Activated effector memory CD4-positive, alpha-beta T cell treated with Interleukin-2 at 50 U/mL for 16 hours (primary cell): ENCODE measurements at places on chromosomes 4 and X.

GRCh38 chr4:153934688-153935017, 145.8 kb upstream of the SFRP2 start:
- DNase-seq = no peak

DNA sequence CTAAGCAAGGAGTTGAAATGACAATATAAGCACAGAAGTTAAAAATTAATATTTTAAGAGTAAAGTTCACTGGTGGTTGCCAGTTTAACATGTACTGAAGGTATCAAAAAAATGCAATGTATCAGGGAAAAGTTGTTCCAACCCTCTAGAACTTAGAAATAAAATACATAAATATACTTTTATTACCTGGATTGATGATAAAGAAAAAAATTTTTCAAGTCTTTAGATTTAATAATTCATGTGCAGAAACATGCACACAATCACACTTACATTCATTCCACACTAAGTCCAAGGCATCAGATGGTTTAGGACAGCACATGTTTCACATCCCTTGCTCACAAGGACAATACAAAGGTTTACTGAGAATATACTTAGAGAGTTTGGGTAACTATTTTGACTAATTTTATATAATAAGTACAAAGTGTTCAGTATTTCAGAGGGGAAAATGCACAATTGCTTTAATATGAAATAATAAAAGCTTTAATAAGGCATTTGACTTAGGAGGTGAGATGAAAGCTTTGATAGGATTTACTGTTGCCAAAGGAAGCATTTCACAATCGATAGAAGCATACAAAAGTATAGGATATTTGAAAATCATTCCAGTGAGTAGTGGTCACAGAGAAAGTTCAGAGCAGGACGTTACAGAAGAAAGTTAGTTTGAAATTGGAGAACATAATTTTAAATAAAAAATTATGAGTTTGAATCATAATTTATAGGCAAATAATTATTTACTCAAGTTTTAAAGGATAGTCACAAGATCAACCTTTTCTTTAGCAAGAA, 392 bp upstream of the UGT2A3 start:
- no peak for DNase-seq

DNA sequence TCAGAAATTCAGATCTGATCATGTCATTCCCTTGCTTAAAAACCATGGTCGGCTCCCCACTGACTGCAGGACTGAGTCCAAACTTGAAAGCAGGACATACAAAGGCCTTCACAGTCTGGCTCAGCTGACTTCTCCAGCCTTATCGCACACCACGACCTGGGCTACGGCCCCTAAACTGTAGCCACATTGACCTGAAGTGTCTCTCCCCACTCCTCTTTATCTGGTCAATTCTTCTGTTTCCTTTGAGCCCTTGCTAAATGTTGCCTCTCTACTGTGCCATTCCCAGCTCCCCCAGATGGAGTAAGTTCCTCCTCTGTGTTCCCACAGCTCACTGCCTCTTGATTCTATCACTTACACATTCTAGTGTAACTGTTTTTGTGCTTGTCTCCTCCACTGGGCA, 60.5 kb upstream of the CITED1 start:
- DNase-seq = no peak

GRCh38 chrX:29043746-29044145, 456.5 kb downstream of the IL1RAPL1 start:
- no peak for DNase-seq

DNA sequence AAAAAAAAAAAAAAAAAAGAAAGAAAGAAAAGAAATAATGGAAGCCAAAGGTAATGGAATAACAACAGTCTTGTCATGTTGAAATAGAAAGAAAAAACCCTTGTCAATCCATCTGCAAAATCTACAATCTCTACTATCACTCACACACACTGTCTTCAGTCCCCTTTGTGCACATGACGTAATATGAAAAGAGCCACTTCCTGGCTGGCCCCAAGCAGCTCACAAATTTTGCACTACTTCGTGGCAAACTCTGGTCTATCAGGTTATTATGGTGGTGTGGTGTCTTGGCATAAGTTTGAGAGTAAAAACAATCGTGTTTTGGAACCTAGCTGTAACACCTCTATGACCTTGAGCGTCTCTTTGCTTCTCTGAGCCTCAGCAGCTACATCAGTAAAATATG, 8.3 kb upstream of the AFAP1 start:
- no peak for DNase-seq

DNA sequence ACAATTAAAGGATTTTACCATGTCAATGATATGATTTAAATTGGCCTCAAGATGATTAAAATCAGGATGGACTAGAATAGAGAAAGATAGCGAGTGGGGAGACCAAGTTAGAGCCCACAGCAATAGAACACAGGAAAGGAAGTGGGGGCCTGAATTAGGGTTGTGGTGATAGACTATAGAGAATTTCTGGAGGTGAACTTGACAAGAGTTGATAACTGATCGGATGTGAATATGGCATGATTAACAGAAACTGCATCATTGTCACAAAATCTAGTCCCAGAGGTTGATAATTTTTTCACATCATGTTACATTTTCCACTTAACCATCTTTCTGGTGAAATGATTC, 26.3 kb upstream of the TRPC3 start:
- no peak for DNase-seq

DNA sequence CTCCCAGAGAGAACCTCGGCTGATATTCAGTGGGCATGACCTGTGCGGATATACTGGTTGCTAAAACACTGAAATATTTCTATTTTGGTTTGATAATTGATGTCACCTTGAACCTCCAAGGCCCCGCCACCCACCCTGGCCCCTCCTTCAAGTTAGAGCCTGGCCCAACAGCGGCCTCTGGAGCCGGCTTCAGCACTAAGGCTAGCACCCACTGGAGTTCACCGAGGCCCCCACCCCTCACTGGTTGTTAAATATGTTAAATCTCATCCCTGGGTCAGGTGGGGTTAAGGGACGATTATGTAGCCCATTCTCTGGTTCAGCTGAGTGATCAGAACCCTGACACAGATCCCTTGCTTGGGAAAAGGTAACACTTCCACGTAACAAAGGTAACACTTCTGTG, 24.3 kb downstream of the SEL1L3 start:
- no peak for DNase-seq

DNA sequence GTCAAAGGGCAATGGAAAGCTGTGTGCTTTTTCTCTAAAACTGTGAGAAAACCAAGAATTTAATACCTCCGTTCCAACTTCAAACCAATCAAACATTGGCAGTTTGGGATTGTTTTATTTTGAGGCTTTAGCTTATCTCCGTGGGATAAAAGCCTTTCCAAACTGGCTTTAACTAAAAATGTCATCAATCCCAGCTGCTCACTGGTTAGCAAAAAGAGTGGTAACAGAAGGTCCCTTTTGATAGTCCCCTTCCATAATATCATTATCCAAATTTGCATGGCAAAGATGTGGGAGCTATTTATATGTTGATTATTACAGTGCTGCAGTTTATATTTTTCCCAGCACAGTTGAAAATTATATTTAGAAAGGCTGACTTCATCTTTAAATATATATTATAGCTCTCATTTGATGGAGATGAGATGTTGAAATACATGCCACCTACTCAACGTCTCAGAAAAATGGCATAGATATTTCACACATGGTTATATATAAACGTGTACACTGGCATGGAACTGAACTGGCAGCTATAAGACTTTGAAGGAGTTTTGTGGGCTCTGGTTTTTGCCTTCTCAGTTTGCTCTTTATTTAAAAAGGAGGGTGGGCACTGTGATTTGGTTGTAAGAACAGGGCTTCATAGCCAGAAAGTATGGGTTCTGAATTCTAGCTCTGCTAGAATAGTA, 707.1 kb upstream of the SLIT2 start:
- no peak for DNase-seq

GRCh38 chr4:164428561-164428960, 325.4 kb upstream of the SMIM31 start:
- DNase-seq = no peak

DNA sequence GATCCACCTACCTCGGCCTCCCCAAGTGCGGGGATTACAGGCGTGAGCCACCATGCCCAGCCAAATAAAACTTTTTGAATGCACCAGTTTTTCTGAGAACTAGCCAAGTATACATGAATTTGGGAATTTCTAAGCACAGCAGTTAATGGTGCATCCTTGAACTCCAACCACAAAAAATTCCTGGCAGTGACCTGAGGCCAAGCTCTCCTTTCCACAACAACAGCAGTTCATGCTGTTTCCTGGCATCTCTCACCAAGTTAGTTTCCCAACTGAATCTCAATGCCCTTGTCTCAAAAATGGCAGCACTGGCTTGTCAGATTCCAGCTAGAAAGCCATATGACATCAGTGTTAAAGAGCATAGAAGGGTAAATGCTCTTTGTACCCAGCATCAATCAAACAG, 15.9 kb upstream of the XKRX start:
- no peak for DNase-seq

DNA sequence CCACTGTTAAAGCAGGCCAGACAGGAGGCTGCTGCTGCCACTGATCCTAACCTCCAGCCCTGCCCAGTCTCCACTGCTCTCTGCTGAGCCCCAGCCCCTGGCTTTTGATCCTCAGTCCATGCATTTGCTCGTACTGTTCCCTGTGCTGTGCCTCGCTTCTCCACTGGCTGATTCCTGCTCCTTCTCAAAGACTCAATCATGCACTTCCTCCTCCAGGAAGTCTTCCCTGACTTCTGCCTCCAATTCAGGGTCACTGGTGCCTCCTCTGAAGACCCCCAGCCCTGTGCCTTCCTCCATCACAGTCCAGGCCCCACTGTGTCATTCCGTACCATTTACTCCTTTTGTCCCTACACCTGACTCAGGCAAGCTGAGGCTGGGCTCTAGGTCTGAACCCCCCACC, 230.6 kb upstream of the PSAPL1 start:
- no peak for DNase-seq

- no peak for DNase-seq
Observed at GRCh38 chr4:110527156-110527555, 51.2 kb downstream of the ENPEP start.

- no peak for DNase-seq
Observed at GRCh38 chr4:155877971-155878370, 11.9 kb upstream of the ASIC5 start.

DNA sequence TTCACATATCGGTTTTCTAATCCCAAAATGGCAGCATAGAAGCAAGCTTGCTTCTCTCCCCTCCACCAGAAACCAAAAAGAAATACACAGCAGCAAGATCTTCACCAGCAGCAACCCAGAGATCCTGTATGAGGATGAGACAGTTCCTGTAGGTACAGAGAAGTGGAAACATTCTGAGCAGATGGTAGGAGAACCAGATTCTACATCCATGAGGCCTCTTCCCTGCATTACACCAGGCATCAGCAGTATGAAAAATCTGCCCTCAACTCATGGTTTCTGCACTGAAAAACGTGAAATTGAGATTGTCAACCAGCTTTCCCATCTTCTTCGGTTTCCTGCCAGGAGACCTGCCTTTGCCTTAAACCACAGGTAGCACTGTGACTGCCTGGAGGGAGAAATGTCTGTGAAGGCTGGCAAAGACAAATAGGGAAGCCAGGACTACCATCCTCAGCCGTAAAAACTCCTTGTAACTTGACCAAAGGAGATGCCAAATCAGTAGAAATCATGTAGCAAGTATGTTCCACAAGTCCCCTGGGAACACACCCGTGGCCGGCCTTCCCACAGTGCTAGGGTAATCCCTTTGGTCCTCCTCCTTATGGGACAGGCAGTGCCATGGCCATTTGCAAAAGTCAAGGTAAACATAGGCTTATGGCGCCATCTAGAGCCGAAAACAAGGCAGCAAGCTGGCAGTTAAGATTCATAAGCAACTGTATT, 24.0 kb upstream of the MTHFD2L start:
- DNase-seq = no peak

DNA sequence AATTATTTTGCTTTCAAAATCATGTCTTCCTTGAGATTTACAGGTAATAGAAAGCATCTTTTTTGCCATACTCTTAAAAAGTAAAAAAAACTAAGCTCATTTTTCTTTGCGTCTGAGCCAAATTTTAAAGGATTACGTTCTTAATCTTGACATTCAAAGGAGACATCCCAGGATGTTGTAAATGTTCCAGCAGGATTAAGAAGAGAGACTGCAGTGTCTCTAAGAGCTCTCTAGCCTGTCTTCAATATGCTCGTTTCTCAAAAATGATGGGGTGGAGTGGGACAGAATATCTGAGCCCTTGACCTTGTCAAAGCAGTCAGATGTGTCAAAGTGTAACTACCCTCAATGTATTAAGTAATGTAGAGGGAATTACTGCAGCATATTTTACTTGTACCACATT, 363.3 kb downstream of the PCDH7 start:
- DNase-seq = no peak
